ENCODE measurements at places on chromosomes 5 and 9. TPM values are rescaled to one million over a fixed set of nuclear protein-coding genes. Genes with fewer than 3 reads are reported as not detected.

DNA sequence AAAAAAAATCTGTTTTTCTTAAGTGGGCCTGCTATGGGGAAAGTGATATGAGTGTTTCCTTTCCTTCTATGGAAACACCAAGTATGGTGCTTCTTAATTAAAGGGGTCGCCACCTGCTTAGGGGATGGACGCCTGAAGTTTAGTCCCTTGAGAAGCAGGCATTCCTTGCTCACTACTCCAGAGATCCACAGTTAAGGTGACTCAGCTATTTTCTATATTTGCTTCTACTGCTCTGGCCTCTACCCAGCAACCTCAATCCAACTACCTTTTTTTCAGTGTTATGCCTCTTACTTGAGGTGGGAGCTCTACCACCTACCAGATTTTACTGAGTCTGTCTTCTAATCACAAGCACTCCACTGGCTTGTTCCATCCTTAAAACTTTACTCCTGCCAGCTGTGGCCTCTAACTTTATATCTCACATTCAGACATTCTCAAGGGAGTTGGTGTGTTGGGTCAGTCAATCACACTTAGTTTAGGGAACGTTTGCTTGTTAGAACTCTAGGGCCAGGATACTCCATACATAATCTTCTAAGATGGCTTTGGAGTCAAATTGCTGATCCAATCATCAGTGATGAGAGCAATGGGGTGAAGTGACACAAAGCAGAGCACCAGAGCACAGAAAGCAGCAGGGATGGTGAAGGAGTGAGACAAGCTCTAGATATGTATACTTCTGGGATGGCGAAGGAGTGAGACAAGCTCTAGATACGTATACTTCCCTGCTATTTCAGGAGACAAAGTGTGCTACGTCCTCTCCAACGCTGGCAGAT lies 708.1 kb downstream of the EFNA5 start:
- no peak overlapping the region for H3K4me3 ChIP-seq
- no peaks in the 10 kb centered on the region for H3K4me1 ChIP-seq
- DNase-seq: no peak
- no peaks in the 10 kb centered on the region for H3K27me3 ChIP-seq
- no peaks in the 10 kb centered on the region for H3K36me3 ChIP-seq

Gene TICAM2
- total RNA-seq: 0.03 TPM

GRCh38 chr5:177465044-177465443 lies 8.4 kb downstream of the DBN1 start:
- H3K4me1 ChIP-seq: peaks cover 9% of the 10 kb centered on the region
- no peaks in the 10 kb centered on the region for H3K27me3 ChIP-seq
- no peak overlapping the region for H3K4me3 ChIP-seq
- H3K27ac ChIP-seq: no peak overlapping the region

DNA sequence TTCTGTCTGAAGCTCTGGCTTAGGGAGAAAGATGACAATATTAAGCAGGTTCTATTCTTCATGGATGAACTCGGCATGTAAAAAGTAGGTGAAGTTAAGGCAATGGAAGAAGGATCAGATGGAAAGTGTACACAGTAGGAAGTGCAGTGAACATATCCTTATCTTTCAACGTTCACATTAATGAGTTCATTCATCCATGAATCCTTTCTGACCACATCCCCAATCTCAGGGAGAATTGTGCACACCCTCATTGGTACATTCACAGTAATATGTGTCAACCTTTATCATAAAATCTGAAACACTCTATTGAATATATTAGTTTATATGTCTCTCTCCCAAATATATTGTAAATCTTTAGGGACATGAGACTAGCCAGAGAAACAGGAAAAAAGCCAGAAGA lies 5.5 kb downstream of the GIN1 start:
- no peak overlapping the region for H3K4me3 ChIP-seq
- DNase-seq: no peak
- H3K27ac ChIP-seq: no peak overlapping the region
- no peaks in the 10 kb centered on the region for H3K27me3 ChIP-seq
- peaks cover 13% of the 10 kb centered on the region for H3K4me1 ChIP-seq

- H3K27ac ChIP-seq: no peak overlapping the region
- no peaks in the 10 kb centered on the region for H3K27me3 ChIP-seq
- H3K4me1 ChIP-seq: no peaks in the 10 kb centered on the region
These were observed 17.9 kb downstream of the MIGA2 start for GRCh38 chr9:129054163-129054851.

Gene RXFP3
- total RNA-seq: not detected

Gene GPR150
- 0.12 TPM for total RNA-seq

- H3K4me3 ChIP-seq: peak overlapping the region; percentile 82
- no peak for DNase-seq
- no peak overlapping the region for H3K27ac ChIP-seq
- no peaks in the 10 kb centered on the region for H3K27me3 ChIP-seq
These were observed 676 bp downstream of the NOL6 start for GRCh38 chr9:33472881-33473615.

Gene UBQLN1
- total RNA-seq: 130 TPM

GRCh38 chr9:69815313-69815712 lies 5.3 kb upstream of the CFAP95 start:
- H3K4me1 ChIP-seq: no peaks in the 10 kb centered on the region
- no peak for DNase-seq
- H3K36me3 ChIP-seq: no peaks in the 10 kb centered on the region
- H3K4me3 ChIP-seq: no peak overlapping the region

DNA sequence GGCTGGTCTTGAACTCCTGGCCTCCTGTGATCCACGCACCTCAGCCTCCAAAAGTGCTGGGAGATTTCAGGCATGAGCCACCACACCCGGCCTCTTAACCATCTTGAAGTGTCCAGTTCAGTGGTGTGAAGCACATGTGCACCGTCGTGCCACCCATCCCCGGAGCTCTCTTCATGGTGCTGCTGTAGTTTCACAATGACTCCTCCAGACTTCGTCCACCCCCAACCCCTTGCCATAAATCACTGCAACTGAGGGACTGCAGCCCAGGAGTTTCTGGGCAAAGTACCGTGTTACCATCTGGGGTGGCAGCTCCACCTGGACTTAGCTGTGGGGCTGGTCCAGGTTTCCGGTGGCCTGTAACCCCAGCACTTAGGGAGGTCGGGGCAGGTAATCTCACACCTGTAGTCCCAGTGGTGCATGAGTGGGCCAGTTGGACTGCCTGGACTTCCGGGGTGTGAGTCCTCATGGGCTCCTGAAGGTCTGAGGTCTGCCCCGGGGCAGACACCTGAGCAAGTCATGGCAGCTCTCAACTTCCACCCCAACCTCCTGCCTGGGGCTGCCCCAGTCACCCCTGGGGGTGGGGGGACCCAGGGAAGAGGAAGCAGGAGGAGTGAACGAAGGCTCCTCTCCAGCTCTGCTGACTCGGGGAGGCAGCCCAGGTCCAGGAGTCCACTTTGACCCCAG lies 6.6 kb upstream of the N4BP3 start:
- no peaks in the 10 kb centered on the region for H3K27me3 ChIP-seq
- DNase-seq: no peak
- no peaks in the 10 kb centered on the region for H3K36me3 ChIP-seq
- H3K4me1 ChIP-seq: peaks cover 8% of the 10 kb centered on the region

DNA sequence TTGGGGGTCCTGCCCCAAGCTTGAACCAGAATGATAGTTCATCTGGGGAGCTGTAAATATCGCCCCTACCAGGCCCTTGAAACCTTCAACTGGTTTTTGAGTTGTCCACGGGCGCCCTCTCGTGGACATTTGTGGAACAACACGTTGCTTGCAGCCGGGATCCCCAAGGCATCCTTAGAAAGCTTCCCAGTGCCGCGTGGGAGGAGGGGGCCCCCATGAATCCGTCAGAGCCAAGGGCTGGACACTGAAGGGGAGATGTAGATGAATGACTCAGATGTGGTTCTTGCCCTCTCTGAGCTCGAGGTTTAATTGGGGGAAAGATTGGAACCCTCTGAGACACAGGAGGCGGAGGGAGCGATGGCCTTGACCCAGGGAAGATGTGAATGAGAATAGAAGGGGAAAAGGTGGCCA lies 31.8 kb upstream of the ORM1 start:
- DNase-seq: peak; percentile 76
- H3K4me1 ChIP-seq: peaks cover 12% of the 10 kb centered on the region
- no peaks in the 10 kb centered on the region for H3K27me3 ChIP-seq
- no peak overlapping the region for H3K4me3 ChIP-seq

DNA sequence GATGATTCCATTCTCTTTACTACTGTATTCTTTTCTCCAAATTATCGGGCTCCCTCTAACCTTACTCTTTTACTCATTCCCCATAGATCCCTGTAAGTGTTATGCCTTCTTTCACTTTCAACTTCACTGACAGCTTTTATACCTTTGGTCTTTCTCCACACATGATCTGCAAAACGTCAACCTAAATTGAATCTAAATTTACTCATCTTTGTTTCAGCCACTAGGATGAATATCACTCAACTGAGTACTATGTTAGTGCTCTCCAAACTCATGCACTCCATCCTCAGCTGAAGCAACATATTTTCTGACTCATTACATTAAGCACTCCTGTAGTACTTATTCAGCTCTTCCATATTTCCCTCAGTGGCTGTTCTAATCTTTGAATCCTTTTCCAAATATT lies 133.4 kb downstream of the ADAMTS19 start:
- no peak overlapping the region for H3K4me3 ChIP-seq
- H3K27ac ChIP-seq: no peak overlapping the region
- DNase-seq: no peak
- no peaks in the 10 kb centered on the region for H3K4me1 ChIP-seq

DNA sequence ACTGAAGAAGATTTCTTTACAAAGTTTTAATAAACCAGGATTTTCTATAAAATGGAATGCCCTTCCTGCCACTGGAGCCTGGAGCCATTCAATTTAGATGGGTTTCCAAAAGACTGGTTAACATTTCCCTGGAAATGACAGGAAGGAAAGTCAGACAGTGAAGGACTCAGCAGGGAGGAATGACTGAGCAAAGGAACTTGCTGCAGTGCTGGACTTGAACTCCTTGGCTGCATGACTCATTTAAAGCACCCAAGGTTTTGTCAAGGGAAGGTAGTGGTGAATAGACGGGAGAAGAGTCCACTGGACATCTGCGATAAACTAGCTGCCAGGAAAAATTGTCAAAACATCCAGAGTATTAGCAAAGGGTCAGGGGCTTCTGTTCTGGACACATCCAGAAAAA lies 163.8 kb upstream of the SLC28A3 start:
- no peak overlapping the region for H3K27ac ChIP-seq
- H3K27me3 ChIP-seq: no peaks in the 10 kb centered on the region
- peaks cover 4% of the 10 kb centered on the region for H3K4me1 ChIP-seq
- no peak overlapping the region for H3K4me3 ChIP-seq
- no peak for DNase-seq

Gene SH2D3C
- total RNA-seq: 1.9 TPM

- H3K27ac ChIP-seq: no peak overlapping the region
- H3K27me3 ChIP-seq: no peaks in the 10 kb centered on the region
- H3K4me3 ChIP-seq: no peak overlapping the region
These were observed 51.5 kb upstream of the HRH2 start for GRCh38 chr5:175606409-175606808.

Gene IL3
- not detected for total RNA-seq

GRCh38 chr5:120463991-120464626 lies at the start of gene PRR16:
TSS of gene PRR16 (plus strand) at chr5:120464300.
- no peaks in the 10 kb centered on the region for H3K36me3 ChIP-seq
- H3K4me1 ChIP-seq: peaks cover 29% of the 10 kb centered on the region
- peak; percentile 89 for DNase-seq

Gene TUSC1
- total RNA-seq: 3.2 TPM

DNA sequence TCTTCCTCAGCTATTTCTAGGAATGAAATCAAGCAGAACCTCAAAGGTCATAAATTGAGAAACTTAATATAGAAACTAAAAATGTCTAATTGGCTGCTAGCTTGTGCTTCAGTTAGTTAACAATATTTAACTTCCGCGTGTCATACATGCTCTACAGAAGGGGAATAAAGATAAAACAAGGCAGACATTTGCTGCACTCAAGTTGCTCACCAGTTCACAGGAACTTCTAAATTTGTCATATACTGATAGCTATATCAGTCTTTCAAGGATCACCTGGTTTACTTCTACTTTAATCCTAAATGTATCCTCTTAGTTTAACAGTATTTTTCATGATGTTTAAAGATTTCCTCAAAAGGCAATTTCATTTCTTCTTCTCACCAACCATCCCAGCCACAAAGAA lies 8.4 kb downstream of the CCNH start:
- no peaks in the 10 kb centered on the region for H3K27me3 ChIP-seq
- H3K36me3 ChIP-seq: peaks cover 28% of the 10 kb centered on the region
- no peak overlapping the region for H3K27ac ChIP-seq
- H3K4me3 ChIP-seq: no peak overlapping the region
- H3K4me1 ChIP-seq: no peaks in the 10 kb centered on the region

GRCh38 chr9:85258823-85259370 lies 482.9 kb downstream of the AGTPBP1 start:
- H3K4me3 ChIP-seq: no peak overlapping the region
- H3K4me1 ChIP-seq: no peaks in the 10 kb centered on the region

- peaks cover 12% of the 10 kb centered on the region for H3K4me1 ChIP-seq
- no peak for DNase-seq
- no peak overlapping the region for H3K27ac ChIP-seq
- H3K27me3 ChIP-seq: no peaks in the 10 kb centered on the region
These were observed 163.7 kb upstream of the GAS1 start for GRCh38 chr9:87111010-87111409.

- no peaks in the 10 kb centered on the region for H3K4me1 ChIP-seq
- DNase-seq: no peak
- H3K4me3 ChIP-seq: no peak overlapping the region
- H3K27me3 ChIP-seq: no peaks in the 10 kb centered on the region
- no peaks in the 10 kb centered on the region for H3K36me3 ChIP-seq
- no peak overlapping the region for H3K27ac ChIP-seq
These were observed 342.9 kb upstream of the RPS23 start for GRCh38 chr5:82620957-82621600.

GRCh38 chr5:12016159-12016746 lies 112.0 kb upstream of the CTNND2 start:
- peak; percentile 36 for DNase-seq
- H3K36me3 ChIP-seq: no peaks in the 10 kb centered on the region
- H3K4me1 ChIP-seq: peaks cover 10% of the 10 kb centered on the region
- H3K27ac ChIP-seq: no peak overlapping the region

DNA sequence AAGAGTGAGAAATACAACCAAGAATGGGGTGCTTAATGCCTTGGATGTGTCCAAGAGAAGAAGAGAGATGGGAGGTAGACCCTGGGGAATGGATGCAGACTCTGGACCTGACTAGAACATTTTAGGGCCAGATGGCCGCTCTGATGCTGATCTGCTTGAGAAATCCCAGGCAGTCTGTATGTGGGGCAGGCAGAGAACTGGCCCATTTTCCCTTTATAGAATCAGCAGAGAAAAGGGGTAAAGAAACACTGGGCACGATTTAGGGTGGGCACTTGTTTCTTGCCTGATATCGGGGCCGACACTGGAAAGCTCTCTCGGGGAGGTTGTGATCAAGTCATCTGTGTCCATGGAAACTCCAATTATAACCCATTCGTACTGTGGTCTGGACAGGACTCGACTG lies 118.5 kb upstream of the FSTL4 start:
- no peaks in the 10 kb centered on the region for H3K27me3 ChIP-seq
- DNase-seq: no peak
- no peaks in the 10 kb centered on the region for H3K4me1 ChIP-seq
- H3K4me3 ChIP-seq: no peak overlapping the region
- no peak overlapping the region for H3K27ac ChIP-seq

GRCh38 chr9:93905473-93906133 lies 49.6 kb downstream of the BARX1 start:
- H3K27me3 ChIP-seq: no peaks in the 10 kb centered on the region
- no peak overlapping the region for H3K27ac ChIP-seq
- no peaks in the 10 kb centered on the region for H3K36me3 ChIP-seq
- H3K4me3 ChIP-seq: no peak overlapping the region
